Caco-2 (cell line): ENCODE measurements at places on chromosomes 11 and 22. TPM values are rescaled to one million over a fixed set of nuclear protein-coding genes. Genes with fewer than 3 reads are reported as not detected.

Gene NLRP14
- total RNA-seq, result not detected in 2 replicates

GRCh38 chr11:17633987-17634775, 85.2 kb upstream of the MYOD1 start:
- DNase-seq, result no peak

GRCh38 chr22:47107431-47107830, 345.0 kb downstream of the TBC1D22A start:
- DNase-seq, result no peak

GRCh38 chr11:66159324-66159984, 89.4 kb downstream of the PACS1 start:
- no peak for DNase-seq

GRCh38 chr11:102603576-102603975, 21.6 kb downstream of the MMP20 start:
- DNase-seq, result no peak
